ENCODE measurements at places on chromosomes 2 and 18.
A peak's percentile ranks its signal among the peaks of the same experiment; 100 is the strongest.

GRCh38 chr2:160459538-160460332 lies 33.9 kb downstream of the RBMS1 start:
- DNase-seq: no peak

GRCh38 chr2:177611310-177611886 lies 218.8 kb downstream of the AGPS start:
- DNase-seq: no peak

DNA sequence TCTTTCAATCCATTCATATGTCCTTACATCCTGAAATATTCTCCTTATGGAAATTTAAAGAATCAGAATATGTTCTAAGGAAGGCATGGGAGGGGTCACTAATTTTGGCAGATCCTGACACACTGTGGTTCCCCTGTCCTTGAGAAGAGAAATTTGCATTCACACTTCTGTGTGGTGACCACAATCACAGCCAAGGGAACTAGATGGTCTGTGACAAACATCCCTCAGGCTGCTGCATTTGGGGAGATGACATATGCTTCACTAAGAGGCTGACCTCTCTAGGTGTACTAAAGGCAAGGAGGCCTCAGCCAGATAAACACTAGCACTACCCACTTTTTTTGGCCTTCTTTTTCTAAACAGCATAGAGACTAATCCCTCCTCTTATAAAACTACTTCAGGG lies 129.6 kb downstream of the MREG start:
- DNase-seq: no peak

DNA sequence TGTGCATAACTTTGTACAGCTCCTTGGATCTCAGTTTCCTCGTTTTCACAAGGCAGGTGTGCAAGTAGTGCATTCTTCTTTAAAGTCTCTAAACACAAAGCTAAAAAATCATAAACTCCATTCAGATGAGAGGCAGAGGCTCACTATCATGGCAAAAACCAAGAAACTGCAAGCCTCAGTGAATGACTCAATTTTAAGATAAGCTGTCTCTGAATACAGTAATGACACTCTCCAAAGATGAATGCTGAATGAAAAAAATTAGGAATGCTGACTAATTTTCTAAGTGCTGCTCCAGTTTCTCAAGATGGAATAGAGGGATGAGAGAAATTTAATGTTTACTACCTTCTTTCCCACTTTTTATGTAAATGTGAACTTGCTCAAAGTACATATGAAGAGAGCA lies 17.2 kb downstream of the B4GALT6 start:
- no peak for DNase-seq

DNA sequence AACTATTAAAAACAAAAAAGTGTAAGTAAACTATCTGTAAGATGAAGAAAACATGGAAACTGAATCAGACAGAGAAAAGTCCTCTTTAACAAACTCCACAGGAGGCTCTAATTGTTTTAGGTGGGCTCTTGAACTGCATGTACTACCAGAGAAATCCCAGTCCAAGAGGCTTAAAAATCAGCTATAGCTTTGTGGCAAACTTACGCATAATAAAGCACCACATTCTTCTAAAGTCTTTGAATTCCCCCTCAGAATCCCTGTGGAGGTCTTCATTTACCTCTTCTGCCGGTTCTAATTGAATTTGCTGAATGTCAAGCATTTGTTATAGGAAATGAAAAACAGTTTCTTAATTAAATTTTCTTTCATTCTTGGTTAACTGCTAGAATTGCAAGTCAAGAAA lies 40.8 kb downstream of the CHN1 start:
- DNase-seq: no peak

DNA sequence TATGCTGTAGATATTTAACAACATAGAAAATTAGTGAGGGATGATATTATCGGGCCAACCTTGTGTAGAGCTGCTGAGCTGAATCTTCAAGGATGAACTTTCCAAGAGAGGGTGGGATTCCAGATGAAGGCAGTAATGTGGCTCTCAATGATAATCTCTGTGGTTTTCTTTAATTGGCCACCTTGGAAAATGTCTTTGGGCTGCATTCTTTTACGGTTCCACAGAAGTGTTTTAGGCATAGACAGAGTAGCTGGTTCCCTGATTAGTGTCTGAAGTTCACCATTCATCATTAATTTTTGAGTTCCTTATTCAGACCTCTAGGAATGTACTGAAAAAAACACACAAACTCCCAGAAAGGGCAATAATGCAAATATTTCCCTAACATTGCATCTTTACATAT lies 1566.9 kb upstream of the PIK3C3 start:
- no peak for DNase-seq

- DNase-seq: no peak
These were observed 34.8 kb downstream of the PTPRM start for GRCh38 chr18:7601936-7602335.

DNA sequence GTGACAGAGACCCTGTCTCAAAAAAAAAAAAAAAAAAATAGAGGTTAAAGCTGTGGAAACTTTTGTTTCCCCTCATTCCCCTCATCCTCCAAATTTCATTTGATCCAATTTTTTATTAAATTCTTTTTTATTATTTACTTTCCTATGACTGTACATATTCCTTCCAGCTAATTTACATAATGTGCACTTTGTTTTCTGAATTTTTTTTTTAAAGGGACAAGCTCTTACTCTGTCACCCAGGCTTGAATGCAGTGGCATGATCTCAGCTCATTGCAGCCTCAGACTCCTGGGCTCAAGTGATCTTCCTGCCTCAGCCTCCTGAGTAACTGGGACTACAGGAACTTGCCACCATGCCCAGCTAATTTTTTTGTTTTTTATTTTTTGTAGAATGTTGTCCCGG lies 10.3 kb downstream of the ANKAR start:
- DNase-seq: no peak

- DNase-seq: no peak
These were observed 106.2 kb downstream of the KCNF1 start for GRCh38 chr2:11017921-11018320.

GRCh38 chr2:241073166-241074064 lies 28.7 kb downstream of the MTERF4 start:
- no peak for DNase-seq

DNA sequence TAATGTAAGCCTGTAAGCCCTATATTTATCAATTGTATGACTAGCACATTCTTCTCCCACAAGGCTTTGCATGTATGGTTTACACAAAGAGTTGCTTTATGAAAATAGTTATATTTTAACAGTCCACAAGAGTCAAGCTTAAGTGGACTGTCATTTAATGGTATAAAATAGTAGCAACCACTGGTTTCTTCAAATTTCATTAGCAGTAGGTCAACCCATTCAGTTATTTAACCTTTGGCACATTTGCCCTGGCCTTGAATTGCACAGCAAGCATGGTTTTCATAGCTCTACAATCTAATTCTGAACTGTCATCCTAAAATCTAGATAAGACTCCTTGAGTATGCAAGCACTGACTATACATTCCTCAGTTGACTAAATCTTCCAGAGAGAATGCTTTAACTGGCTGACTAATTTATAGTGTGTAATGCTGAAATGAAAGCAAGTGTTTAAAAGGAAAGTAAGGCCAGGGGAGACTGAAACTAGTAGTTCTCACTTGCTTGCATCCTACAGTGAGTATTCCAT lies 1.8 kb downstream of the DPP4 start:
- DNase-seq: no peak

- DNase-seq: no peak
These were observed 76.8 kb downstream of the MAPRE2 start for GRCh38 chr18:35117951-35118411.

DNA sequence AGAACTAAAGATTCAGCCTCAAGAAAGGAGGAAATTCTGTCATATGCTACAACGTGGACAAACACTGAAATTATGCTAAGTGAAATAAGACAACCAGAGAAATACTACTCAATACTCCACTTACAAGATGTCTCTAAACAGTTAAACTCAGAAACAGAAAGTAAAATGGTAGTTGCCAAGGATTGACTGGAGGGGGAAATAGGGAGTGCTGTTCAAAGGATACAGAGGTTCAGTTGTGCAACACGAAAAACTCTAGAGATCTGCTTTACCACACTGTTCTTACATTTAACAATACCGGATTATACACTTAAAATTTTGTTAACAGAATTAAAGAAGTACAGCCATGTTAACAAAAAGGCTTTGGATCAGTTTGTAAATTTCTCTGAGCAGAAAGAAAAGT lies 39.8 kb upstream of the C2orf15 start:
- no peak for DNase-seq

GRCh38 chr2:238886453-238887094 lies 38.7 kb downstream of the TWIST2 start:
- no peak for DNase-seq

DNA sequence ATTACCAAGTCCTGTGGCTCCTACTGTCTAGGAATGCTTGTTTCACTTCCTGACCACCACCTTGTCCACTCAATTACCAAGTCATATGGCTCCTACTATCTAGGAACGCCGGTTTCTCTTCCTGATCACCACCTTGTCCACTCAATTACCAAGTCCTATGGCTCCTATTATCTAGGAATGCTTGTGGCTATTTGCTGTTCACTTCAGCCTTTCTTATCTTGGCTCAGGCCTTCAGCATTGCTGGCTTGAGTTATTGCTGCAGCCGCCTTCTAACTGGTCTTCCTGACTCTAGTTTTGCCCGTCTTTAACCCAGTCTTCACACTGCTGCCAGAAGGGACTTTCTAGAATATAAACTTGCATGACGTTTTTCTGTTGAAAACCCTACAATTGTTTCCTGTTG lies 82.5 kb upstream of the GAREM1 start:
- no peak for DNase-seq

GRCh38 chr2:46294176-46294836 lies 2.9 kb upstream of the EPAS1 start:
- peak; percentile 38 for DNase-seq

- DNase-seq: no peak
These were observed 463 bp downstream of the SMC6 start for GRCh38 chr2:17752892-17753802.

DNA sequence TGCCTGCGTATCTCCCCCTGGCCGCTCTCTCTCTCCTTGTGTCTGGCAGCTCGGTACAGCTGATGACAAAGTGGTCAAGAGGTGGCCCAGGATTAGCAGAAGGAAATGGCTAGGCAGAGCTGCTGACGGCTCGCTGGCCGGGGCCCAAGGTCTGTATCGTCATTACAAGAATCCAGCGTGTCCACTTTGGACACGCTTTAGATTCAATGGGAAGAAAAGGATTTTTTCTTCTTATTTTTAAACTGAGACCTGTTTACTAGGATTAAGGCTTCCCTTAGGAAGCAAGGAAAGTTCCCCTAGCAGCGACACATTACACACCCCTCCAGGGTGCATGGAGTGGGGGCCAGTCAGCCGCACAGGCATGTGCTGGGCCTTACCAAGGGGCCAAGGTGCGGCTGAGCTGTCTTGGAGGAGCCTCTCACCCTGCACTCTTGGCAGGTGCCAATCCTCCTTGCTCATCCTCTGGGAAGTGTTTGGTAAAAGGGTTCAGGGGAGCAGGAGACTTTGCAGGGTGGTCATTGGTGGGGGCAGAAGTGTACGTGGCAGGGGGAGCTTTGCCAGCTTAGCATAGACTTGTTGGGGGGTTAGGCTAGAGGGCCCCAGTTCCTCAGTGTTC lies 76.8 kb downstream of the POLR1A start:
- DNase-seq: no peak

DNA sequence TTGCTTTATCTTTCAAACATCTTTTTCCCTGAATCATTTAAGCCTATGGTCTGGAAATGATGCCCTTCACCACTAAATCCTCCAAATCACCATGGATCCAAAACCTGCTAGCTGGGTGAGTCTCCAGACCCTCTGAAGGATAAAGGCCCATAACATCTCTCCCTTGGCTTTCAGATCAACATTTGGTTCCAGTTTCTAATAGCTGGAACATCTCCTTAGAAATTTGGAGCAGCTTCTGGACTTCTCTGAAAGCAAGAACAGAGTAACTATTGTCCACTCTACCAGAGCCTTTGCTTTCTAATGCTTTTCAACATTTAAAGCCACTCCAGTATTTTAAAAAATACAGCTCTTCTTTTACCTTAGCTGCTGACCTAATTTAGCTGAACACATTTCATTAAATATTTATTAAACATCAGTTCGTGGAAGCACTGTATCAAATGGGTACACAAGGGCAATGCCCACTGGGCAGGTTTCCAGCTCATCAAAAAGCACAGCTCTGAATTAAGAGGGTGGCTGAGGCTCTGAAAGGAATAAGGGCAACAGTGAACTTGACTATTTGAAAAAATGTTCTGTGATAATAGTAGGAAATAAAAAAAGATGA lies 75.3 kb downstream of the GALNT3 start:
- no peak for DNase-seq

GRCh38 chr2:102049756-102050443 lies 58.1 kb downstream of the IL1R2 start:
- no peak for DNase-seq

- no peak for DNase-seq
These were observed 306.0 kb upstream of the COL3A1 start for GRCh38 chr2:188668017-188668680.

- DNase-seq: no peak
These were observed 45.7 kb downstream of the HDAC4 start for GRCh38 chr2:239355139-239355538.

GRCh38 chr18:48470484-48471180 lies 61.4 kb upstream of the ZBTB7C start:
- DNase-seq: no peak

DNA sequence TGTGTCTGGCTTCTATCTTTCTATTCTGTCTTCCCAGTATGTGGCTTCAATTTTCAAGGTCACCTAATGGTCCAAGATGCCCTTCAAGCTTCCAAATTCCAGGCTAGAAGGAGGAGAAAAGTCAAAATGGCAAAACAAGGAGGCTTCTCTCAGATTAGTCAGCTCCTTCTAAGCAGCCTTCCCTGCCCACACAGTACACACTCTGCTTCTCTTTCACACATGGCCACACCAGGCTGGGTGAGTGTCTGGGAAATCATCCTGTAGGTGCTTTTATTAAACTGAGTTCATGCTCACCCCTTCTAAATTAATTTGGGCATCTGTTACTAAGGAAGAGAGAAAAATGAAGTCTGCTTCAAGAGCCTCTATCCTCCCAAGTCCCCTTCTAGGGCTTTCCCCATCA lies 277.2 kb upstream of the MGAT5 start:
- no peak for DNase-seq

DNA sequence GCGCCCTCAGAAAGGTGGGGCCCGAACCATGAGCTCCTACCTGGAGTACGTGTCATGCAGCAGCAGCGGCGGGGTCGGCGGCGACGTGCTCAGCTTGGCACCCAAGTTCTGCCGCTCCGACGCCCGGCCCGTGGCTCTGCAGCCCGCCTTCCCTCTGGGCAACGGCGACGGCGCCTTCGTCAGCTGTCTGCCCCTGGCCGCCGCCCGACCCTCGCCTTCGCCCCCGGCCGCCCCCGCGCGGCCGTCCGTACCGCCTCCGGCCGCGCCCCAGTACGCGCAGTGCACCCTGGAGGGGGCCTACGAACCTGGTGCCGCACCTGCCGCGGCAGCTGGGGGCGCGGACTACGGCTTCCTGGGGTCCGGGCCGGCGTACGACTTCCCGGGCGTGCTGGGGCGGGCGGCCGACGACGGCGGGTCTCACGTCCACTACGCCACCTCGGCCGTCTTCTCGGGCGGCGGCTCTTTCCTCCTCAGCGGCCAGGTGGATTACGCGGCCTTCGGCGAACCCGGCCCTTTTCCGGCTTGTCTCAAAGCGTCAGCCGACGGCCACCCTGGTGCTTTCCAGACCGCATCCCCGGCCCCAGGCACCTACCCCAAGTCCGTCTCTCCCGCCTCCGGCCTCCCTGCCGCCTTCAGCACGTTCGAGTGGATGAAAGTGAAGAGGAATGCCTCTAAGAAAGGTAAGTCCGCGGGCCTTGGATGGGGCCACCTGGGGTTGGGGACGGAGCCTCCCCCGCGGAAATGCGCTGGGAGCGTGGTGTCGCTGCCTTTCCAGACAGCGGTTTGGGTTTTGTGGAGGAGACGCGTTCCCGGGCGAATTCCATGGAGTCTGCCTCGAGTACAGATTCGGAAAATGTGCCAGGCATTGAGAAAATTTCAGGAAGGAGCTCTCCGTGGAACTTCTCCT lies 559 bp downstream of the HOXD1 start:
- peak; percentile 24 for DNase-seq

Data from activated T-cell treated with anti-CD3 and anti-CD28 coated beads, Interleukin-2, amount 50 U/mL, for 1 hour (primary cell).